GM03348 (cell line): ENCODE measurements at places on chromosomes 1 and 21.

GRCh38 chr1:86998727-86999126 lies 84.3 kb downstream of the HS2ST1 start:
- DNase-seq: no peak

- no peak for DNase-seq
Measured at GRCh38 chr1:245105815-245106410, 48.9 kb upstream of the KIF26B start.

DNA sequence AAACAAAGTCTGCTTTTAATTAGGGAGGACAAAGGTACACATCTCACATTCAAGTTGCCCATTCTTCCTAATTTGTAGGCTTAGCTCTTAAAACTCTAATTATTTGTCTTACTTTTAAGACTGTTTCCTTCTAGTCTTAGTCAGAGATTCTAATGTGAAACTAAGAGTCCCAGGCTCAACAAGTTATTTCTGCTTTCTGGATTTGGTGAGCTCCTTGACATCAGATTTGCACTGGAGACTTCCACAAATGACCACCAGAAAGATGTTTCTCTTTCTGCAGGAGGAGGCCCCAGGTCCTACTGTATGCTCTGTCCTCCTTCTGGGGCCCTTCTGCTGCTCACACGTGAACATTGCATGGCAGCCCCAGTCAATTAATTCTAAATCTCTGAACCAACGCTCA lies 194.2 kb upstream of the JUN start:
- DNase-seq: no peak

GRCh38 chr21:15319727-15320126 lies 254.9 kb upstream of the NRIP1 start:
- DNase-seq: no peak

DNA sequence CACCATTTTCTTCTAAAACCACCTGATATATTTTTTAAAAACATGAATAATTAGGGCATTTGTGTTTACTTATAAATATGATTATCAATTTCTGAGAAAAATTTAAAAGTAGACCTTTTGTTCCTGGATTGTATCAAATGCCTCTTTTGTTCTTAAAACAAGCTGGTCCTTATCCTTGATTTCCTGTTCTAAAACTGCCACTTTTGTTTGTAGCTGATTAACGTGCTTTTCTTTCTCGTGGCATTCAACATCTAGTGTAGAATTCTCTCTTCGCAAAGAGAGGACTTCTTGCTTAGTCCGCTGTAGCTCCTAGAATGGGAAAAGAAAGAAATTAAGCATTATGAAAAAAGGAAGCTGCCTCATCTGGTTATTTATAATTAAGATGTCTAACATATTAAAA lies 25.0 kb downstream of the SASS6 start:
- DNase-seq: no peak

DNA sequence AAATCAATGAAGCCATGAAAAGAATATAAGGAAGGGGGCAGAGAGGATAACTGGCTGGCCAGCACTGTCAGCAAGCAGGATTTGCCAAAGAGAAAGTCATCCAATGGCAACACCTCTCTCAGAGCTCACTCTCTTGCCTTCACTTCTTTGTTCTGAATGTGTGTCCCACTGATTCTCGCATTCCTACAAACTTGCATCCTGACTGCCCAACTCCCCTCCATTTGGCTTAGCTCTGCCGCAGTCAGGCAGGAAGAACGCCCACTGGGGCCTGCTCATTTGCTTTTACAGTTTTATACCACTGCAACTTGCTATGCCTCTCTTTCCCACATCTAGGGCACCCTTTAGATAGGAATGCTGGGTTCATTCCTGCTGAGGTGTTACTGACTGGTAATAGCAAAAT lies 364.2 kb upstream of the ST6GALNAC5 start:
- no peak for DNase-seq

- no peak for DNase-seq
Measured at GRCh38 chr1:243756529-243756928, 93.5 kb downstream of the AKT3 start.

DNA sequence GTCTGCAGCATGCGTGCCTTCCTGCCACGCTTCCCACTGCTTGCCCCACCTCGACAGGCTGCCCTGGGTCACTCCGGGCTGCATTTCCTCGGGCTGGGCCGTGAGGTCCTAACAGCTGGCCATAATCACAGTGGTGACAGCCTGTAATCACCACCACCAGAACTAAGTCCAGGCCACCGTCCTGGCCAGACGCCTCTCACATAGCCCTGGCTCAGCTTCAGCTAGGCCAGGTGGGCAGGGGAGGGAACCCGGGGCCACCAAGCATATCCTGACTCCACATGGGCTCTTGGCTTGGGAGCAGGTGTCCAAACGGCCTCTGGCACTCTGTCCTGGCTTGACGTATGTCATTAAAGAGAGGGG lies 229.5 kb downstream of the TRABD2B start:
- no peak for DNase-seq

- no peak for DNase-seq
Measured at GRCh38 chr21:14353726-14354125, 29.2 kb downstream of the HSPA13 start.

- peak; percentile 60 for DNase-seq
Measured at GRCh38 chr1:171801487-171801891, 20.0 kb downstream of the METTL13 start.

GRCh38 chr1:52159033-52159789 lies 17.3 kb downstream of the ZFYVE9 start:
- peak; percentile 65 for DNase-seq

DNA sequence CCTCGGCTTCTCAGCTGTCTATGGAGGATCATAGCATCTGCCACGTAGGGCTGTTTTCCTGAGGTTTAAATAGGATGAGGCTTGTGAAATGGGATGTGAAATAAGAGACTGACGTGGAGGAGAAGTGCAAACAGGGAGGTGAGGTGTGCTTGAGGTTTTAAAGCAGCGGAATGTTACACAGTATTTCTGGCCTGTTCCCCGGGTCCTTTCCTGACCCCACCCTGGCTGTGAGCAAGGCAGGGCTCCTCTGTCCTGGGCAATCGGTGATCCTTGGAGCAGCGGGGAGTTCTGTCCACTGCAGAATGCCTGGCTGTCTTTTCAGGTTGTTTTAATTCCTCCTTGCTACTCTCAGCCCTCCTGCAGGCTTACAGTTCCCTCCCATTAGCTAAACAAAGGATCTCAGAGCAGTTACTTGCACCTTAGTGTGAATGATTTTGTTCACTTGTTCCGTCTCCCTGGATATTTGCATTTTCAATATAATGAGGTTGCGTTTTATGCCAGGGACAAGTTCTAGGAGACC lies 38.6 kb downstream of the LHX4 start:
- DNase-seq: no peak

DNA sequence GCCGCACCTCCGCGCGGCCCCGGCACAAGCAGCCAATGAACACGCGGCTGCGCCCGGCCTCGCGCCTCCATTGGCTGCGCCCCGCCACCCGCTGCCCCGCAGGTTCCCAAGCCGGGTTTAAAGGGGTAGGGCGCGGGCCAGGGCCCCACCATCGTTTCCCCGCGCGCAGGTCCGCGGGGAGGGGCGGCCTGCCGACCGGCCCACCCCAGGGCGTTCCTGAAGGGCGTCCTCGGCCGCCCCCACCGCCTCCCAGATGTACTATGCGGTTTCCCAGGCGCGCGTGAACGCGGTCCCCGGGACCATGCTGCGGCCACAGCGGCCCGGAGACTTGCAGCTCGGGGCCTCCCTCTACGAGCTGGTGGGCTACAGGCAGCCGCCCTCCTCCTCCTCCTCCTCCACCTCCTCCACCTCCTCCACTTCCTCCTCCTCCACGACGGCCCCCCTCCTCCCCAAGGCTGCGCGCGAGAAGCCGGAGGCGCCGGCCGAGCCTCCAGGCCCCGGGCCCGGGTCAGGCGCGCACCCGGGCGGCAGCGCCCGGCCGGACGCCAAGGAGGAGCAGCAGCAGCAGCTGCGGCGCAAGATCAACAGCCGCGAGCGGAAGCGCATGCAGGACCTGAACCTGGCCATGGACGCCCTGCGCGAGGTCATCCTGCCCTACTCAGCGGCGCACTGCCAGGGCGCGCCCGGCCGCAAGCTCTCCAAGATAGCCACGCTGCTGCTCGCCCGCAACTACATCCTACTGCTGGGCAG lies at the start of gene OLIG1:
Gene OLIG1, plus strand, starts transcription at position 148 of the 750 bp plus-strand sequence. Its CDS starts 106 bp downstream, at position 254.
- DNase-seq: peak; percentile 29

GRCh38 chr1:53411541-53412152 lies 47.6 kb upstream of the DMRTB1 start:
- no peak for DNase-seq

GRCh38 chr1:77016386-77016985 lies 149.2 kb downstream of the ST6GALNAC5 start:
- DNase-seq: no peak

GRCh38 chr1:47914218-47914938 lies 82.8 kb downstream of the TRABD2B start:
- no peak for DNase-seq

DNA sequence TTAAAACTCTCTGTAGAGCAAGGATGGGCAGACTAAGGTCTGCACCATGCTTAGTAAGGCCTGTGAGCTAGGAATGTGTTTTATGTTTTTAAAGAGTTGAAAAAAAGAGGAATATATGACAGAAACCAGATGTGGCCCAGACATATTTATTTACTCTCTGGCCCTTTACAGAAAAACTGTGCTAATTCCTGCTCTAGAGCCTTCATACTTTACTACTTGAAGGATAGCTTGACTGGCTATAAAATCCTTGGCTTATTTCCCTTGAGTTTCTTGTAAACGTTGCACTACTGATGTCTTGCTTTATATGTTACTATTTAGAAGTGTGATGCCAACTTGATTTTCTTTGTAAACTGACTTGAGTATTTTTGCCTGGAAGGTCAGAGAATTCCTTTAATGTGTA lies 33.5 kb downstream of the CTBS start:
- DNase-seq: no peak

DNA sequence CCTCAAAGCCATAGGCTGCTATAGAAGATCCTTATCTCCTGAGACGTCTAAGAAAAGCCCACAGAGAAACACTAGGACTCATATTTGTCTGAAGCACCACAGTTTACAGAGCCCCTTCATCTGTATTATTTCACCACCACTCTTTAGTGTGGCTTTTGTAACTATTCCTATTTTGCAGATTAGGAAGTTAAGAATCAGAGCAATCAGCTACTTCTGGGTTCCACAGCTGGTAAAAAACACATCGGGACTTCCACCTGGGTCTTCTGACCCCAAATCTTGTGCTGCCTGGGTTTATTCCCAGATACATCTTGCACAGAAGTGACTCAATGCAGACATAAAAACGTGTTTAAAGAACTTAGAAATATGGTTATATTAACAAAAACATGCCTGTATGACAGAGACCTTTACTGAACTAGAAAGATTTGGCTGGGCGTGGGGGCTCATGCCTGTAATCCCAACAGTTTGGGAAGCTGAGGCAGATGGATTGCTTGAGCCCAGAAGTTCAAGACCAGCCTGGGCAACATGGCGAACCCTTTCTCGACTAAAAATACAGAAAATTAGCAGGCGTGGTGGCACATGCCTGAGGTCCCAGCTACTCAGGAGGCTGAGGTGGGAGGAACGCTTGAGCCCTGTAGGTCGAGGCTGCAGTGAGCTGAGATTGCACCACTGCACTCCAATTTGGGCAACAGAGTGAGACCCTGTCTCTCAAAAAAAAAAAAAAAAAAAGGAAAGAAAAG lies 40.9 kb downstream of the ELK4 start:
- DNase-seq: no peak

- DNase-seq: no peak
Measured at GRCh38 chr1:222347627-222348026, 200.3 kb downstream of the HHIPL2 start.

GRCh38 chr1:94014635-94015488 lies 105.6 kb upstream of the GCLM start:
- peak; percentile 55 for DNase-seq

DNA sequence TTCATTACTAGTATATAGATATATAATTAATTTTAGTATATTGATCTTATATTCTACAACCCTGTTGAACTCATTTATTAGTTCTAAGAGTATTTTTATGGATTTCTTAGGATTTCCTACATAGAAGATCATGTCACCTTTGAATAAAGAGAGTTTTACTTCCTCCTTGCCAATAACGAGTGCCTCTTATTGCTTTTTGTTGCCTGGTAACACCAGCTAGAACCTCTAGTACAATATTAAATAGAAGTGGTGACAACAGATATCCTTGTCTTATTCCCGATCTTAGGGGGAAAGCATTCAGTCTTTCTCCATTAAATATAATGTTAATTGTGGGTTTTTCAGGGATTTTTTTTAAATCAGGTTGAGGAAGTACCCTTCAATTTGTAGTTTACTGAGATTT lies 40.8 kb downstream of the WNT2B start:
- no peak for DNase-seq

DNA sequence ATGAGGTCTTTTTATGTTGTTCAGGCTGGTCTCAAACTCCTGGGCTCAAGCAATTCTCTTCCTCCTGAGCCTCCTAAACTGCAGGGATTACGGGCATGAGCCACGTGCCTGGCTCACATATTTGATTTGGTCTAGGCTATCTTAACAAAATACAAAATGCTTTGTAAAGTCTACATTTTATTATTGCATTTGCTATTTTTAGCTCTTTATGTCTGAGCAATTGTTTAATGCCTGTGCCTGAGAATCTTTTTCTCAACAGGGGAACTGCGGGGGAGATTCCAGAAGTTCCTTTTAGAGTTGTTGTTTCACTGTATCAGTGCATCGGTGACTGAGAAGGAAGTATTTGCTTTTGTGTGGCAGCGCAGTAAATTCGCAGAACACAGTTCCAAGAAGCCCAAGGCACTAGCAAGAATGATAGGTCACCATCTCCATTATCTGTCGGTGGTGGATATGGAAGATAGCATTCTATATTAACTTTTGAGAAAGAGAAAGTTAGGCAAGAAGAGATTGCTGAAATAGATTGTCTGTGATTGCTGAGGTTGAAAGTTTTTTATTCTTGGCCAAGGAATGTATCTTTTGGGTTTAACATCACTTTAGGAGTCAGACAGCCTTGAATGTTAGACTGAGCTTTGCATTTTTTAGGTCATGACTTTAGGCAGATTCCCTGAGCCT lies 167.3 kb downstream of the PDE4B start:
- no peak for DNase-seq

DNA sequence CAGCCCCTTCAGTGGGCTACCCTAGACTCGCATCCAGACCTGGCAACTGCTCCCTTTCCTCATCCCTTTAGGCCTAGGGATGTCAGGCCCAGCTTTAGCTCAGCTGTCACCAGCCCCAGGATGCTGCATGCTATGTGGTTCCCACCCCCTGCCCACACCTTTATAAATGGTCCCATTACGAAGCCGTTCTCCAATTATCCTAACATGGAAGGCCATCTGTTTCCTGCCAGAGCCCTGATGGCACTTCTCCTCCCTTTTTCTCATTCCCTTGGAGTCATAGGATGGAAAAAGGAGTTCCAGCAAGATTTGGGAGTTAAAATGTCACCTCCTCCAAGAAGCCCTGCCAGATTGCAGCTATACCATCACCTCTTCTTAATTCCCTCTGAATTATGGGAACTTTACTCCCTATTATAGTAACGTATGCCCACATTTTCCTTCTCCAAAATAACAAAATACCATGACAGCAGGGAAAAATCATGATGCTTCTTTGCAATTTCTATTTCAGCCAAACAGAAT lies 205.0 kb upstream of the GRIK3 start:
- DNase-seq: no peak

DNA sequence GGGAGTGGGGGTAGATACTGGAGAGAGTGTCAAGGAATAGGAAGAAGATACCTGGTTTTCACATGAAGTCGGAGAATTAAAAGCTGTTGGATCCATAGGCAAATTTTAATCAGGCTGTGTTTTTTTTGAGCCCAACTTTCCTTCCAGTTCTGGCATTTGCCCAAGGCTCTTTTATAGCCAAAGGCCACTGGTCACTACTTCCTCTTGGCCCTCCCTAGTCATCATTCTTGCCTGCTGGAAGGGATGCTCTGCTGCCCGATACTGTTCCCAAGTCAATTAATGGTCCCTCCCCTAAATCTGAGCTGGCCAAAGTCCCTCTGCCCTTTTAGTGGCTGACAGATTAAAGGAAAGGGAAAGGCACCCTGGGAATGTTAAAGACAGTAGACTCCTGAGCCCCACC lies 102.8 kb upstream of the ZNF648 start:
- DNase-seq: no peak
